ENCODE measurements at places on chromosomes 13 and 19.

DNA sequence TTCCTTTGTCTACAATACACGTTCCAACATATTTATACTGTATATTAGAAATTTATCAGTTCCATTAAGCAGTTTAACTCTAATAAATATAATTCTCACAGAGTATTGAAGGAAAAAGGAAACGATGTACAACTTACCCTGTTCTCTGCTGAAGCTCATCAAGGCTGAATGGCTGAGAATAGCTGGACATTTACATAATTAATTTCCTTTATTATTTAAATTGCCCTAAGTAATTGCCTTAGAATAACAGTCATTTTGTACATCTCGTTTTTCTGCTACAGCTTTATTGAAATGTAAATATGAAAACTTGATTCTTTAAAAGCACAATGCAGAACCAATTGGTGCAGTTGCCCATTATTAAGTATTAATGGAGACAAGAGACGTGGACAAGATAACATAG lies 648.3 kb upstream of the ATXN8OS start:
- no peak for DNase-seq

- no peak for DNase-seq
These were observed 2832.4 kb downstream of the PCDH9 start for GRCh38 chr13:64397701-64398100.

GRCh38 chr19:28363254-28363653 lies 849.7 kb downstream of the UQCRFS1 start:
- DNase-seq, result no peak

GRCh38 chr13:93409816-93410215 lies 183.2 kb downstream of the GPC6 start:
- no peak for DNase-seq

- no peak for DNase-seq
These were observed at the start of gene PPFIA3 for GRCh38 chr19:49119411-49120324. PPFIA3 (plus strand) TSS chr19:49119544; CDS start chr19:49127874, 8,330 bp downstream.

DNA sequence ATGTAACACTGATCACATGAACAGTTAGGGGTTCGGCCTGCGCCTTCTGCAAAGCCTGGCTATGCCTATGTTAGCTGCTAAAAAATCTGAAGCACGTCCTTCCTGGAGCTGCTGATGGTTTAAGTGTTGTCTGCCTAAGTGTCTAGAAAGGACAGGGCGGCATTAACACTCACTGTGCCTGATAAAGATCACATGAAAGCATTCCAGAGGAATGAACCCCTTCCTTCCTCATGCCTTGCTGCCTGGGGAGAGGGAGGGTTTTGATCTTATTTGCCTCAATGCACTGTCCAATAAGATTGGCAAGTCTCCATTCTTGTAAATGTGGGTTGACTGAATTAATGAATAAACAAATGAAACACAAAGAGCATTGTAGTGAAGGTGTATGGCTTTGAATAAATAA lies 5.2 kb downstream of the DOCK9 start:
- no peak for DNase-seq

DNA sequence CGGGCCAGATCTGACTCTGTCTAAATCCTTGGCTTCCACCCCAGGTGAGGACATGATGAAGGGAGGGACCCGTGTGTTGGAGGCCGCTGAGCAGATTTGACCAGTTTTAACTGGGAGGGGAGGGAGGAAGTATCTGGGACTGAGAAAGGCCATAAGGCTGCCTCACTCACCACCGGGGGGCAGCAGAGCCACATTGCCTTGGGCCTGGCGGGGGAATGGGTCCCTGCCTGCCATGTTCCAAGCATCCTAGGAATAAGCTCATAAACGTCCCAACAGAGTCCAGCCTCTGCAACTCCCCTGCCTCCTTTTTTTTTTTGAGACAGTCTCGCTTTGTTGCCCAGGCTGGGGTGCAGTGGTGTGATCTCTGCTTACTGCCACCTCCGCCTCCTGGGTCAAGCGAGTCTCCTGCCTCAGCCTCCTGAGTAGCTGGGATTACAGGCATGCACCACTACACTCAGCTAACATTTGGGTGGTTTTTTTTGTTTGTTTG lies 15.5 kb downstream of the MAST3 start:
- DNase-seq, result peak; percentile 29

GRCh38 chr13:30438286-30438685 lies 16.0 kb downstream of the UBE2L5 start:
- DNase-seq, result no peak
